ENCODE measurements at places on chromosomes 1 and 21.

- DNase-seq, result no peak
These were observed 1.0 kb downstream of the MANEAL start for GRCh38 chr1:37794372-37795339.

DNA sequence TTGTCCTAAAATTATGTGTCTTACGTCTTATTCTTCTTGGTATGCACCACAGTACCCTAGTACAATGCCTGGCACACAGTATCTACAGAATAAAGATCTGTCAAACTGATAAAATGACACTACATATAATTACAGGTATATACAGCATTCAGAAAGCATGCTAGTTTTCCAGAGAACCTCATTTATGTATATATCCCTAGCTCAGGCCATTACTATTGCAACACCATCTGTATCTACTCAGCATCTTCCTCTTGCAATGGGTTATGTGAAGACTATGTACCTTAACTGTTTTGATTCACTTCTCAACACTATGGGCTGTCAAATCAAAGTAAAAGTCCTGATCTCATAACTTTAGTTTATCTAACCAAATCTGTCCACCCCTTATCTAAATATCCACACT lies 58.5 kb upstream of the GUCA2A start:
- DNase-seq, result no peak

DNA sequence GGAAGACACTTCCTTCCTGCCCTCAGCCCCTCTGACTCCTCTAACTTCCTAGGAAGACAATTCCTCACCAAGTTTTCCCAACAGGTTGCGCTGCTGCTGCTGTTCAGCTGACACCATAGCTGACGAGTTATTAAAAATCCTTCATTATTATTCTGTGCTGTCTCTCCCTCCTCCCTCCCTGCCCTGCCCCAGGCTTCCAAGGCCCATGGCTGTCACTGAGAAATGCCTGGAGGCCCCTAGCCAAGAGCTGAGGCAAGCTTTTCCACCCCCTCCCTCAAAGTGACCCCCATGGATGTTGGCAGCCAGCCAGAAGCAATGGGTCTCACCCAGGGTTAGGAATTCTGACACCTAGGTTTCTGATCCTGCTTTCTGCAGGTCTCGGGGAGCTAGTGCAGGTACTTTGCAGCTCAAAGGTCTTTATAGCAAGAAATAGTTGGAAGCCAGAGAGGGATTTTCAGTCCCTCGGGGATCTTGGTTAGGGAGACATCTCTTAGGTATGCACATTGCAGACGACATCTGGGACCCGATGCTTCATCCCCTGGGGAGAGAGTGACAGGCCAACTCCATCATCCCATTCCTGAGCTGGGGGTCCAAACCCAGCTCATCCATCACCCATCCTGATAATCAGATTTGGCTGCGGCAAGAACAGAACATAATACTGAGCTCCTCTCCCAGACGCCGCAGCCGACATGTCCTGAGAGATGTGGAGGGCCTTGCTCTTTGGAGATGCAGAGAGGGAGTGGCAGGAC lies 65.0 kb downstream of the KIRREL1 start:
- DNase-seq, result no peak

DNA sequence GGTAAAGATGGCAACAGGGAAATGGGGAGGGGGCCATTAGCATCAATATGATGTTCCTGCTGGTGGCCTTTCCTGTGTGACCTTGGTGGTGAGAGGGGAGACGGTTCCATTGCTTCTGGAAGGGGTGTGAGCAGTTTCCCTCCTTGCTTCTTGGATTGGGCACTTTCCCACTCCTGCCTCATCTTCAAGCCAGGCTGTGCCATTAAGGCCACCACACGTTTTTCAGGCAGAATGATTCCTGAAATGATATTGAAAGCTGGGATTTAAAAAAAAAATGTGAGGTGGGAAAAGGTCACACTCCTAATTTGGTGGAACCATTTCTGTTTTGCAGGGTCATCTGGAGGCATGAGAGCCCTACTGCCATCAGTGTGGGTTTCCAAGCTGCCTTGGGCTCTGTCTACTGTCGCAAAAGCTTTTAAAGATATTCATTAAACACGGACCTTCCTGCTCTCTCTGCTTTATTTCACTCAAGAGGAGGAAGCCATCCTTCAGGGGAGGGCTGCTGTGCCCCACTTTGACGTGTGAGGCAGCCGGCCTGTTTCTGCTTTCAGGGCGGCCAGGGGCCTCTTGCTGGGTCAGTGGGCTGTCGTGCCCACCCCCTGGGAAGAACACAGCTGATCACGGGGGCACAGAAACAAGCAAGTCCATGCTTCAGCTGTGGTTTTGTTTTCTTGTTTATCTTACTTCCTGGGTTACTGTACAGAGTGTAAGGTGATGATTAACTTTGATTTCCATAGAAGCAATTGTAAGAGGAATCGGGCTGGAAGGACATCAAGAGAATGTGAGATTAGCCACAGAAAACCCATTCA lies 8.0 kb downstream of the RIIAD1 start:
- no peak for DNase-seq

DNA sequence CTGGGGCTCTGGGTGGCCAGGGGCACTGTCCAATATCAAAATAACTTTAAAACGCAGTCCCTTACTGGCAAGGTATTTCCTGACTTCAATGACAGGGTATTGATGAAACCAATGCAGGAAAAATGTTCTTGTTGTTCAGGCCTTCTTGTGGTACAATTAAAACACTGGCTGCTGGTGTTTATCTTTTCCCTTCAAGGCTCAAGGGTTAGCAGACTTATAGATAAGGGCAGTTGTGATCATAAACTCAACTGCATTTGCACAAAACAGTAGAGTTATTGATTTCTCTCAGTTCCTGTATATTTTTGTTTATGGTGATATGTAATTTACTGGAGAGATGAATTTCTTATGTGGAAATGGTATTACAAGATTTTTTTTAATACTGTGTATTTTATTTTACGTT lies 2.7 kb upstream of the CD84 start:
- no peak for DNase-seq
